ENCODE measurements at places on chromosomes 4 and X.

DNA sequence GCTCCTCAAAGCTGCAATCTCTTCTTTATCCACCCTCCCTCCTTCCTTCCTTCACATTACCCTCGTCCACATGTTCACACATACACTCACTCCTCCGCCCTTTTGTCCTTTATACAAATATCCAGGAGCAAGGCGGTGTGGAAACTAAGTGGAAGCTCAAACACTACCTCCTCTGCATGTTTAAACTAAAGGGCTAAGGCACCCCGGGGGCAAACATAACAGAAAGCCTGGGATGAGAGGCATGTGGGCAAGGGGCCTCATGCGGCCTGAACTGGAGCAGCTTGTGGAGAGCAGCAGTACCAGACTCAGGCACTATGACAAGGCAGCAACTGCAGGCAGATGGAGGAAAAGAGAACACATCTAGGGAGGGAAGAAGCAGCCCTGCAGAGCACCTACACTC, 9.5 kb downstream of the MAB21L2 start:
- DNase-seq, result no peak

GRCh38 chrX:70769659-70770227, 138.8 kb downstream of the TEX11 start:
- DNase-seq, result no peak

GRCh38 chrX:120429776-120430540, 39.1 kb downstream of the LAMP2 start:
- no peak for DNase-seq

- DNase-seq, result no peak
Measured at GRCh38 chr4:37802068-37802666, 24.3 kb upstream of the PGM2 start.

GRCh38 chr4:74501579-74501978, 56.6 kb downstream of the AREG start:
- DNase-seq, result no peak

- DNase-seq, result no peak
Measured at GRCh38 chr4:162140051-162140683, 23.6 kb downstream of the FSTL5 start.

GRCh38 chr4:89293299-89293698, 14.3 kb downstream of the GPRIN3 start:
- DNase-seq, result no peak

- DNase-seq, result no peak
Measured at GRCh38 chrX:49174723-49175122, 3.0 kb downstream of the PLP2 start.

DNA sequence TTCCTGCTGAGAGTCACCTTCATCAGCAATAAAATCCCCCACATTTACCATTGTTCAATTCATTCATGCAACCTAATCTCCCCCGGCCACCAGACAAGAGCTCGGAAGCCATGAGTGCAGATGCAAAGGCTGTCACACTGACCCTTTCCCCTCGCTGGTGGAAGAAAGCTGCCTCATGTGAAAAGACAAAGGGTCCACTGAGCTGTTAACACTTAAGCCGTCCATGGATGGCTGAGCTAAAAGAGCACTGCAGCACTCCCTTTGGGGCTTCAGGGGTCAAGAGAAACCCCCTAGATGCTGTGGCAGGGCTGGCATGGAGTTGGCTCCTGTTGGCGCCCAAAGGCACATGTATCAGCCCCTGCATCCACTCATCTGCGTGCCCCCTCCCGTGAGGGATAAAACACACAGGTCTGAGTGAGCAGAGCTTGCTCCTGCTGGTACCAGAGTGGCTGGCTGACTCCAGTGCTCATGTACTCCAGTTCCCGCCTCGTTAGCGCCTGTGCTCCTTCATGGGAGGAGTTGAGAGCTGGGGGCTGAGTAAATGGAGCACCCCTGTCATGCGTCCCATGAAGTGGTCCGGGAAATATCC, 216.5 kb downstream of the PDHA2 start:
- no peak for DNase-seq

DNA sequence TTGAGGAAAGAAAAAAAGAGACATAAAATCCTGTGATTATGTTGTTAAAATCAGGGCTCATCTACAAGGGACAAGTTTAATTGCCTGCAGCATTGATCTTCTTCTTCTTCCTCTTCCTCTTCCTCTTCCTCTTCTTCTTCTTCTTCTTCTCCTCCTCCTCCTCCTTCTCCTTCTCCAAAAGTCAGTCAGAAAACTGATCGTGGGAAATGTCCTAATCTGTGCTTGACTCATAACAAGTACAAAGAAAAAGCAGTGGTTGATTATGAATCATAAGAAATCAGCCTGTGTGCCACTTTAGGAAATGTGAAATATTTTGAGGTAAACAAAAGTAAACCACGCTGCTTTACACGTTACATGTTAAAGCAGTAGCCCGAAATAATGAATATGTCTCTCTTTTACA, 2.7 kb upstream of the ATP10D start:
- DNase-seq, result no peak

Data from stimulated activated CD8-positive, alpha-beta memory T cell treated with anti-CD3 and anti-CD28 coated beads, Interleukin-4, amount 100 ng/mL, for 4 hours (primary cell).